Esophagus mucosa (tissue), 1 donor: ENCODE measurements at places on chromosomes 3 and 15.

- no peak for ATAC-seq
Measured at GRCh38 chr3:49869525-49870126, at the start of gene CAMKV. Gene CAMKV (minus strand): TSS chr3:49869906. CDS start chr3:49862388, 7,518 bp downstream.

DNA sequence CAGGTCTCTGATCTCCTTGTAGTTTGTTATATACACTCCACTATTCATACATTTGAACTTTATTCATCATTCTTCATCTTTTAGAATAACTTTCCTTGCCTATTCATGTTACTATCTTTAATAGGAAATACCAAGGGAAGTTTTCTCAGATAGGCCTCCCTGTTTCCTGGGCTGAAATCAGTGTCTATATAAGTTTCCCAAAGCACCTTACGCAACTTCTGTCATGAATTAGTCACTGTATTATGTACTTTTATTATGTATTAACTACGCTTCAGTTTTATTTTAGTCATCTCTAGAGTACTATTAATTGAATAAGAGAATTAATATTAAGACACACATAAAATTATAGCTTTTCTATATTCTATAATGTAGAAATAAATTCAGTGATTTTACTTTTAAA lies 1481.5 kb downstream of the OTOL1 start:
- ATAC-seq = no peak

- ATAC-seq = no peak
Measured at GRCh38 chr15:49715211-49715610, 94.4 kb downstream of the DTWD1 start.

GRCh38 chr15:68190048-68190447 lies 15.1 kb downstream of the CALML4 start:
- ATAC-seq = no peak

DNA sequence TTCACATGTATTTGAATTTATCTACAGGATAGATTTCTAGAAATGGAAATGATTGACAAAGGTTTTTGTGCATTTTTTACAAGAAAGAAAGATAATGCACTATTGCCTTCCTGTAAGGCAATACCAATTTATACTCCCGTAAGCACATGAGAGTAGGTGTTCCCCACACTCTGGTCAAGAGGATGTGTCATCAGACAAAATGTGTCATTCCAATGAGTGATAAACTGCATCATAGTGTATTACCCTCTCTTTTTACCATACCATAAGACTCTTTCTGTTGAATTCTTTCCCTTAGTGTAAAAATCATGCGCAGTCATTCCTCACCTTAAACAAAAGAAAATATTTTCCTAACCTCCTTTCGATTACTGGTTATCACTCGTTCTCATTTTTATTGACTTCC lies 251.0 kb downstream of the ROBO1 start:
- ATAC-seq = no peak

DNA sequence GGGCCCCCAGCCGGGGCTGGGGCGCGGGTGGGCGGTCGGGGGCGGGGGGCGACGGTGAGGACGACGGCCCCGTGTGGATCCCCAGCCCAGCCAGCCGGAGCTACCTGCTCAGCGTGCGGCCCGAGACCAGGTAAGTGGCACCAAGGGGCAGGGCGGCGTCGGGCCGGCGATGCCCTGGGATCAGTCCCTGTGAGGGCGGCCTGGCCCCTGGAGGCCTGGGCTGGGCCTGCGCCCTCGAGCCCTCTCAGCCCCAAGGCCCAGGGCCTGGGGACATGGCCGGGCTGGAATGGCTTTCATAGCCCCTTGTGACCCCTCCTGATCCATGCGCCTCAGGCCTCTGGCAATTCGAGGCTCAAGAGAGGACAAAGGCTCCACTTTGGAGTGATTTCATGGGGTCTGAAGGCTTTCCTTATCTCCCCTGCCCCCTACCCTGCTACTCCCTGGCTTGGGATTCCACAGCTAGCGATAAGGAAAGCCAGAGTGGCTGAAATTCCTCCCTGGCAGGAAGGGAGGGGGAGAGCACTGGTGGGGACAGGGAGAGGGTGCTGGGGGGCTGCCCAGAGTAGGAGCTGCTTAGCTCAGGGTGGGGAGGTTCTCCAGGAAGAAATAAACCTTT lies 418 bp downstream of the ALPK3 start:
- ATAC-seq = peak; percentile 14

GRCh38 chr15:81195339-81195864 lies 1.3 kb upstream of the IL16 start:
- ATAC-seq = no peak

DNA sequence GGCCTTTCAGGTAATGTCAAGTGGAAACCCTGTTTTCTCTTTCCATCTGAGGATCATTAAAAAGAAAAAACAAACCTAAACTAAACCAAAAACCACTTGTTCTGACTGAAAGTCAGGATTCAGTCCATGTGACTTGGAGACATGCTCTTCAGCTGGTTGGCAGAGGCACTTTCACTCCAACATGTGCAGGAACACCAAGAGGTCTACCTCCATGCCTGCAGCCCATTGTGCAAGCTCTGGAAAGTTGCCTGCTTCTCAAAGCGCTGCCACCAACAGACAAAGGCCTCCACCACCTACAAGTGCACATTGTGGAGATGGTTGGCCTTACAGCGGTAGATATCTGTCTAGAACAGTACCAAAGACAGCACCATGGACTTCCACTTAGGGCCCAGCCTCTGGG lies 161.8 kb downstream of the LEKR1 start:
- ATAC-seq = no peak

- ATAC-seq = no peak
Measured at GRCh38 chr3:179772297-179772696, 119.5 kb downstream of the USP13 start.

GRCh38 chr3:25454005-25454927 lies 26.2 kb downstream of the RARB start:
- ATAC-seq = no peak

GRCh38 chr3:30753766-30754165 lies 140.7 kb downstream of the GADL1 start:
- no peak for ATAC-seq

- no peak for ATAC-seq
Measured at GRCh38 chr3:129571605-129572547, 28.9 kb downstream of the H1-8 start.

DNA sequence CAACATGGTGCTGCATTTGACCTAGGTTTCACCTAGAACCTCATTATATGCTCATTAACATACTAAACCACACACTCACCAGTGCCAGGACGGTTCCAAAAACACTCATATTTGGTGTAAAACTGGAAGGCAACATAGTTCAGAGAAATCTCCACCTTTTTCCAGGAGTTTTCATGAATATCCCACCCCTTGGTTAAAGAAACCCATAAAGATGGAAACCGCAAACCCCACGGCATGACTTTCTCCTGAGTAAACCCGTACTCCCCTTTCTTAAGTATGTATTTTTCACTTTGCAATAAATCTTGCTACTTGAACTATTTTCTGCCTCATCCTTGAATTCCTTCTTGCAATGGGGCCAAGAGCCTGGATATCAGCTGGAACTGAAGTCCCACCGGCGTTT lies 379.3 kb downstream of the MAGI1 start:
- ATAC-seq = no peak

DNA sequence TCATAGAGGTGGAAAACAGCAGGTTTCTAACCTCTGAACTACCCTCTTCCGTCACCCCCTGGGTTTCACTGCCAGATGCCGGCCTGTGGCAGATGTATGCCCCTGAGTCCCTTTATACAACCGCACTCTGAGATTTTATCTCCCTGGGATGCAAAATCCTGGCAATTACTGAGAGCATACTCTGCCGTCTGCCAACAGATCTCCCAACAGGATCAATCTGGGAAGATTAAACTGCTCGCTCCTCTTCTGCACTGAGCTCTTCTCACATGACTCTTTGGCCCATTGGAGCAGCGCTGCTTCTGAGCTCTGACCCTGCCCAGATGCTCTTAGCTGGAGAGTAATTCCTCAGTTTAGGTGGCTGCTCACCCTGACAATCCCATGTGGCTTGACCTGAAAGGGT lies 133.2 kb downstream of the LIPC start:
- ATAC-seq = no peak

GRCh38 chr3:15443826-15444524 lies 16.6 kb downstream of the EAF1 start:
- ATAC-seq = no peak

- no peak for ATAC-seq
Measured at GRCh38 chr3:187624588-187624987, 45.6 kb downstream of the SST start.

DNA sequence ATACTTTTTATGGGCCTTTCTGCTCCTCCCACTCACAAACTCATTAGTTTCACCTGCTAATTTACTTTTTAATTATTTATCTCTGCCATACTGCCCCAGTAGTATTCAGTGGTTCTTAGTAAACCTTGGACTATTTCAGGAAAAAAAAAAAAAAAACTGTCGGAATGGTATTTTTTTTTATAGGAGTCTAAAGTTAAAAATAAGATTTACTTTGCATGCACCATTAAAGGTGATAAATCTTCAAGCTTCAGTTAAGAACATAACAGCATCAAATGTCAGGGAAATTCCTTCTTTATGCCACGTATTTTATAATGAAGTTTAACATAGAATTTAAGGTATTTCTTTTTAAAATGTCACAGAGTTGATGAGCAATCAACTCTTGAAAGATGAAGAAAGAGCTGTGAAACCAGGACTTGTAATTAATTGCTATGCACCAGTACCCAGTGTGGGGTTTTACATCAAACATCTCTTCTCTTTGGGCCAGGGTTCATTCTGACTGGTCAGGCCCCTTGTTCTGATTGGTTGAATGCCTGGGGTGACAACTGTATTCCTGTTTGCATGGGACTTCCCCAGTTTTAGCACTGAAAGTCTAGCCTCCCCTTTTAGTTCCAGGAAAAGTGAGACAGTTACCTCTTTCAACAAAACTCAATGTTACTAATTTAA lies 40.3 kb upstream of the PTPRG start:
- no peak for ATAC-seq

- ATAC-seq = no peak
Measured at GRCh38 chr15:41919201-41919820, 25.5 kb upstream of the SPTBN5 start.

DNA sequence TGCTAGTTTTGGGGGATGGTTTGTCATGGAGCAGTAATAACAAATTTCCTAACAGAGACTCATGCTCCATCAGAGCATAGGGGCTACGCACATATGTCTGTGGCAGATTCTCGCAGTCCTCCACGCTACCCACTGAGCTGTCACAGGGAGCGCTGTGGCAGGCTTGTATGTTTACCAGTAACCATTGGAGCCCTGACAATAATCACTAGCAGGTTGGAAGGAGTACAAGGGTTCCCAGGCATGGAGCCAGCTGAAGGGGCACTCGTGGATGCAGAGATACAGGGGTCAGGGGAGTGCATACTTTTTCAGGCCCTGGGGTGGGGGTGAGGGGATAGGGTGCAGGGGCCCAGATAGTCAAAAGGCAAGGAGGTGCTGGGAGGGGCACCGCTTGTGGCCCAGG lies 7.9 kb upstream of the GP9 start:
- ATAC-seq = no peak

DNA sequence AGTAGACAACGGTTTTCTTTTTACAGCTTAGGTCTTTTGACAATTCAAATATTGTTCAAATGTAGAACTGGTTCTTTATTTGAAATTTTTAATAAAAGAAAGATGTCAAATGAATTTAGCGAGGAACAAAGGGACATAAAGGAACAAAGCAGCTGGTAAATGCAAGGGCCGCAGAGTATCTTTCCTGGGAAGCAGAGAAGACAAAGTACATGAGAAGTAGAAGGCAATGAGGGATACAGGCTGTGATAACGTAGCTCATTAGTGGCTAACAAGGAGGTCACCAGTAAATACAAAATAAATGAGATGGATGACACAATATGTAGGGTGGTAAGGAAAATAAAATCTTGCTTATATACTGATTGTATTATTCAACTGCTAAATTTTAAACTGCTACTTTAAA lies 762.8 kb downstream of the VGLL3 start:
- ATAC-seq = no peak

DNA sequence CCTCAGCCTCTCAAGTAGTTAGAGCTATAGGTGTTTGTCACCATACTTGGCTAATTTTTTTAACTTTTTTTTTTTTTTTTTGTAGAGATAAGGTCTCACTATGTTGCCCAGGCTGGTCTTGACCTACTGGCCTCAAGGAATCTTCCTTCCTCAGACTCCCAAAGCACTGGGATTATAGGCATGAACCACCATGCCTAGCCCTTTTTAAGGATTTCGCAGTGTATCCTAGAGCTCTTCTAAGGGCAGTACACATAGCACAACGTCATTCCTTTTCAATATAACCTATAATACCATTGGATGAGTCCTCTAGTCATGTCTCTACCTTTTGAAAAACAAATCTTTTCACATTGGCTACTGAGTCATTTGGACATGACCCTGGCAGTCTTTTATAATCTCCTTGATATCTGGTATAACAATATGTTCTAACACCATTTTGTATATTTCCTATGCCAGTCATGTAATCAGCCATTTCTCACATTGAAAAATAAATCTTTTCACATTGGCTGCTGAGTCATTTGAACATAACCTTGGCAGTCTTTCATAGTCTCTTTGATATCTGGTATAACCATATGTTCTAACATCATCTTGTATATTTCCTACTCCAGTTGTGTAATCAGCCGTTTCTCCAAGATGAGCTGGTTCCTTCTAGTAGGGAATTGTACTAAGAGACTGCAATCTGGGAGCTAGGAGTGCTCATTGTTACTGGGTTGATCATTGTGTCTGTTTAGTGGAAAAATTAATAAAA lies 944.7 kb downstream of the MCTP2 start:
- ATAC-seq = peak; percentile 35

GRCh38 chr3:46027021-46027705 lies at the start of gene XCR1:
Gene XCR1 (minus strand): TSS chr3:46027483. CDS start chr3:46021947, 5,536 bp downstream.
- peak; percentile 15 for ATAC-seq

DNA sequence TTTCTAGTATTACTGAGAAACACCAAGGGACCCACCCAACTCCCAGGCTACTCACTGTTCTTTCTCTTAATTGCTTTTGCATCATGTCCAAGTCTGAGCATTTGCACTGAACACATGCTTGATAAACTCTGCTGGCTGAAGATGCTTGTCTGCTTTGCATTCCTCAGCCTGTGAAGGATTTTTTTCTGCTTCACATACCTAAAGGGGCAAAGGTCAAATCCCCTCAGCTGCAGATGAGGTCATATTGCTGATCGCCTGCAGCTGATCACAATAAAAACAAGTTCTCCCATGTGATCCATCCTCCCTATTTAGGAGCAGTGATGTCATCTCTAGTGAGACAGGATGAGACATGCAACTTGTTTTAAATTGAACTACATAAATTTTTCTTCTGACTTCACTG lies 84.6 kb upstream of the DCBLD2 start:
- peak; percentile 38 for ATAC-seq

- no peak for ATAC-seq
Measured at GRCh38 chr3:196691386-196691785, 20.7 kb downstream of the CEP19 start.

DNA sequence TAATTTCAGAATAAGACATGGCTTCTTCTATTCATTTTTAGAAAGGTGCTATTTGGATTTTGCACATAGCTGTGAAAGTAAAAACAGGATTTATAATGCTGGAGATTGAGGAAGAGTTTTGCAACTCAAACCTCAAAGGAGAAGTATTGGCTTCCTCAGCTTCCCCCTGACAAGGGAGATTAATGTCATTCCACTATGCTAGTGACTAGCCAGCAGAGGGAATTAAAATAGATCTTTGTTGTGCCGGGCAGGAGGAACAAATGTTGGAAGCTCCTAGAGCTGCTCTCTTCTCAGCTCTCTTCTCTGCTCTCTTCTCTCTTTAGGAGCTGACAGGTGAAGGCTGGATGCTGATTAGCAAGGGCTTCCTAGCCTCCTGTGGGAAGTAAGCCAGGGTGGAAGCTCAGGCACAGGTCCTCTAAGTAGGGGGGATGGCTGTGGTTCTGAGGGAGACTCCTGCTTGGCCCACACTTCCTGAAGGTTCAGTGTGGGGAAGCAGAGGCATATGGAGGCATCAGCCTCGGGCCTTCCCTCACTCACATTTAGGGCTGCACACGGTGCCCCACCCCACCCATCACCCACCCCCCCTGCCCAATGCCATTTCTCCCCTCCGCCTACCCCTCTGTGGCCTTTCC lies 29.6 kb downstream of the CX3CR1 start:
- ATAC-seq = no peak
